Stimulated activated CD4-positive, alpha-beta T cell treated with anti-CD3 and anti-CD28 coated beads, Interleukin-1b, Interleukin-23, amount 100 ng/mL, for 4 hours (primary cell): ENCODE measurements at places on chromosomes 7 and 10.

DNA sequence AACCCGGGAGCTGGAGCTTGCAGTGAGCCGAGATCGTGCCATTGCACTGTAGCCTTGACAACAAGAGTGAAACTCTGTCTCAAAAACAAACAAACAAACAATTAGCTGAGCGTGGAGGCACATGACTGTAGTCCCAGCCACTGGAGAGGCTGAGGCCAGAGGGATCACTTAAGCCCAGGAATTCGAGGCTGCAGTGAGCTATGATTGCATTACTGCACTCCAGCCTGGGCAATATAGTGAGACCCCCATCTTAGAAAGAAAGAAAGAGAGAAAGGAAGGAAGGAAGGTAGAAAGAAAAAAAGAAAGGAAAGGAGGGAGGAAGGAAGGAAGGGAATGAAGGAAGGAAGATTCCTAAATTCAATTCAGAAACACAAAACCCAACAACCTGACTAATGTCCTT lies 141.3 kb upstream of the TNRC18 start:
- DNase-seq: no peak

DNA sequence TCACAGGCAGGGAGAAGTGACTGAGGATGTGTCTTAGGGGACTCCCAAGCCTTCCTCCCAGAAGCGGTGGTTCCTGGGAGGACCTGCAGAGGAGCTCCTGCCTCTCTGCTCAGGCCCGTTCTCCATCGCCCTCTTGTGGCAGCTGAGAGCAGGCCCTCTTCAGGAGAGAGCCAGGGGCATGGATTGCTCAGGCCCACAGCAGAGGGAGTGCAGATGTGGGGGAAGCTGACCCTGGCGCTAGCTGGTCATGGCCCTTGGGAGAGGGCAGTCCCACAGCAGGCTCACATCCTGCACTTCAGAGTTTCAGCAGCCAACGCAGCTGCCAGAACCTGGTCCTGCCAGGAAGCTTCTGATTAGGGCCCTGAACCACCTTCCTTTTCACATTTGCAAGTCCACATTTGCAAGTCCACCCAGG lies 94.8 kb upstream of the TARP start:
- DNase-seq: peak; percentile 65

- no peak for DNase-seq
These were observed 30.6 kb downstream of the APBB1IP start for GRCh38 chr10:26468700-26469099.

- no peak for DNase-seq
These were observed 219.2 kb downstream of the FGFR2 start for GRCh38 chr10:121379013-121379412.

DNA sequence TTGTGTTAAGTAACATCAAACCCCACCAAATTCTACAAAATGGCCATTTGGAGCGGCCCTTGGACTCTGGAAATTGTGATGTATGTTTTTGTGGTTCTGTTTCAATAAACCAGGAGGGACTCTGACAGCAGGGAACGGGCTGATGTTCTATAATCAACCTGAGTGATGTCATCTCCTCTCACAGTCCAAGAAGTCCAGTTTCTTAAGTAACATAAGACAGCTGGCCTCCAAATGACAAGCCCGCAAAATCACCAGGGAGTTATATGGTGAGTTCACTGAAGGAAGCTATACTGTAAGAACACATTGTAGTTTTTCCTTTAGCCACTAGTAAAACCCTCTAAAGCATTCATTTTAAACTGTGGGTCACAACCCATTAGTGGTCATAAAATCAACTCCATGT lies 34.0 kb downstream of the GOT1 start:
- no peak for DNase-seq

GRCh38 chr7:30846378-30846777 lies 65.3 kb upstream of the AQP1 start:
- no peak for DNase-seq

- no peak for DNase-seq
These were observed 53.2 kb upstream of the FAM3C start for GRCh38 chr7:121449329-121449728.

GRCh38 chr7:143185551-143185950 lies 2.3 kb downstream of the TAS2R39 start:
- DNase-seq: no peak

DNA sequence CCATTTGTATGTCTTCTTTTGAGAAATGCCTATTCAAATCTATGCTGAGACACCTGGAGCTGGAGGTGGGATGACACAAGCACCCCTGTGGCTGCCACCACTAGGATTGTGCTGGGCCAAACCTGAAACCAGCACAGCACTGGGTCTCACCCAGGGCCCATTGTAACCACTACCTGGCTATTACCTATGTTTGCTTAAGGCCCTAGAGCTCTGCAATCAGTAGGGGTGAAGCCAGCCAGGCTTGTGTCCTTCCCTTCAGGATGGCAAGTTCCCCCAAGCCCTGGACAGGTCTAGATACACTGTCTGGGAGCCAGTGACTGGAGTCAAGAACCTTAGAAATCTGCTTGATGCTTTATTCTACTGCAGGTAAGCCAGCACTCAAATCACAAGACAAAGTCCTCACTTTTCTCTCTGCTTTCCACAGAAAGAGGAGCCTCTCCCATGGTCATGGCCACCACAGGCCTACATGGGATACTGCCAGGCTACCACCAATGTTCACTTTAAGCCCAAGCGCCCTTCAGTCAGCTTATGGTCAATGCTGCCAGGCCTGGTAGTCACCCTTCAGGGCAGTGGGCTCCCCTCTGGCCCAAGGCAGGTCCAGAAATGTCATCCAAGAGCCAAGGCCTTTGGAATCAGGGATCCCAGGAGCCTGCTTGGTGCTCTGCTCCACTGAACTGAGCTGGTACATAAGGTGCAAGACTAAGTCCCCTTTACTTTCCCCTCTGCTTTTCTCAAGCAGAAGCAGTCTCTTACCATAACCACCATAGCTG lies 105.3 kb downstream of the BMS1 start:
- no peak for DNase-seq
